Mesothelial cell of epicardium (in vitro differentiated cells): ENCODE measurements at places on chromosomes 6 and 20. TPM values are rescaled to one million over a fixed set of nuclear protein-coding genes. Genes with fewer than 3 reads are reported as not detected.

EHMT2 gene
- 127 to 135 TPM (median 129 TPM) in 3 replicates for total RNA-seq

SPATA2 gene
- 8.0 to 8.8 TPM (median 8.1 TPM) in 3 replicates for total RNA-seq

PTK6 gene
- 0.11 to 0.18 TPM in 2 of 3 replicates, not detected in the other for total RNA-seq

MYBL2 gene
- 22.8 to 26.8 TPM (median 24.3 TPM) in 3 replicates for total RNA-seq

DNMT3B gene
- 7.5 to 8.5 TPM (median 8.5 TPM) in 3 replicates for total RNA-seq

WFDC2 gene
- 57.8 to 61.9 TPM (median 61.3 TPM) in 3 replicates for total RNA-seq

SLC35B3 gene
- 26.6 to 27.1 TPM (median 27.0 TPM) in 3 replicates for total RNA-seq

SIRPA gene
- total RNA-seq, result 6.1 to 6.8 TPM (median 6.4 TPM) in 3 replicates

SAMD5 gene
- 10.6 to 12.6 TPM (median 12.0 TPM) in 3 replicates for total RNA-seq

MCCD1 gene
- total RNA-seq, result not detected in 3 replicates

PCMTD2 gene
- 111 to 120 TPM (median 116 TPM) in 3 replicates for total RNA-seq

PDE10A gene
- total RNA-seq, result 12.8 to 14.3 TPM (median 13.0 TPM) in 3 replicates

DOP1A gene
- 30.7 to 36.9 TPM (median 35.0 TPM) in 3 replicates for total RNA-seq

CYP39A1 gene
- total RNA-seq, result 6.1 to 6.9 TPM (median 6.3 TPM) in 3 replicates

HLA-F gene
- 2.0 to 2.5 TPM (median 2.1 TPM) in 3 replicates for total RNA-seq

CFB gene
- 1.4 to 2.4 TPM (median 1.8 TPM) in 3 replicates for total RNA-seq

PARD6B gene
- 52.2 to 59.5 TPM (median 53.0 TPM) in 3 replicates for total RNA-seq

LST1 gene
- total RNA-seq, result 0.60 to 0.77 TPM in 2 of 3 replicates, not detected in the other

- DNase-seq, result no peak
Observed at GRCh38 chr20:49288250-49288751, 10.4 kb upstream of the ZNFX1 start.

- peak; percentile 37 for DNase-seq
Observed at GRCh38 chr20:63706852-63707557, 771 bp downstream of the ARFRP1 start.

- DNase-seq, result peak; percentile 61
Observed at GRCh38 chr6:41470029-41470330, 76.2 kb upstream of the FOXP4 start.

DNA sequence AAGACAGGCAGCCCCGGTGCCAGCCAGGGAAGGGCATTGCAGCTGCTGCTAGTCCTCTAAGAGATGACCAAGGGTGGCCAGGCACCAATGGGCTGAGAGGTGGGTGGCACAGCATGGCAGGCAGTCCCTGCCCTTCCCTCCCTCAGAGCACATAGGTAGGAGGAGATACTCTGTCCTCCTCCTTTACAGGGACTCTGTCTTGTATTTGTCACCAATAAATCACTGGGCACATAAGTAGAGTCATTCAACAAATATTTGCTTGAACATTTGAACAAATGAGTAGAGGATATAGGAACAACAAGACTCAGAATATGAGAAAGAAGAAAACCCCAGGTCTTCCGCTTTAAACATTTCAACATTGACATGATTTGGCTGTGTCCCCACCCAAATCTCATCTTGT, 69.4 kb upstream of the CLDN20 start:
- no peak for DNase-seq

DNA sequence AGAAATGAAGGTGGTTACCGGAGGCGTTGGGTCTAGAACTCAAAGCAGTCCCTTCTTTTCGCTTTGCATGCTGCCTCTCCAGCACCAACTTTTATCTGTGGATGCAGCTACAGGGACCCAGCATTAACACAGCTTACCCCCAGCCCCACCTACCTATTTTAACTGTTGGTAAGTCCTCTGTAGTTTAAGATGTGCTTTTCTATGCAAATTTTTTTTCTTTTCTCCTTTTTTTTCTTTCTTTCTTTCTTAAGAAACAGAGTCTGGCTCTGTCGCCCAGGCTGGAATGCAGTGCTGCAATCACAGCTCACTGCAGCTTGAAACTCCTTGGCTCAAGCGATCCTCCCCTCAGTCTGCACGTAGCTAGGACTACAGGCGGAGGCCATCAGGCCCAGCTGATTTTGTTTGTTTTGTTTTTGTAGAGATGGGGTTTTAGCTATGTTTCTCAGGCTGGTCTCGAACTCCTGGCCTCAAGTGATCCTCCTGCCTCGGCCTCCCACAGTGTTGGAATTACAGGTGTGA, 6.5 kb upstream of the USP45 start:
- DNase-seq, result no peak

GRCh38 chr6:79635232-79635543, 4.1 kb downstream of the SH3BGRL2 start:
- no peak for DNase-seq

DNA sequence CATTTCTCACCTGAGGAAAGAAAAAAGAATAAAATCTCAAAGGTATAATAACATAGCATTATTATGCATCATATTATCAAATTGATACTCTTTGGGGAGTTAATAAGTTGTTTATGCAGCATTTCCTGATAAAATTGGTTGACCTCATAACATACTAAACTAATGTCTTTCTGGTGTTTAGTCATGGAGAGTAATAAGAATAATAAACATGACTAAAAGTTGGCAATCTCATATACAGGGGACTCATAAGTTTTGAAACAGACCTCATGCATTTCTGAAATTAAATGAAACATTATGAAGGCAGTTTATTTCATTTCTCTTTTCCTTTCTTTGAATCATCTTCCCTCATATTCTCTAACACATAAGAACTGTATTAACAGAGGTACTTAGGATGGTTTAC, 60.5 kb upstream of the PRDM1 start:
- DNase-seq, result no peak

DNA sequence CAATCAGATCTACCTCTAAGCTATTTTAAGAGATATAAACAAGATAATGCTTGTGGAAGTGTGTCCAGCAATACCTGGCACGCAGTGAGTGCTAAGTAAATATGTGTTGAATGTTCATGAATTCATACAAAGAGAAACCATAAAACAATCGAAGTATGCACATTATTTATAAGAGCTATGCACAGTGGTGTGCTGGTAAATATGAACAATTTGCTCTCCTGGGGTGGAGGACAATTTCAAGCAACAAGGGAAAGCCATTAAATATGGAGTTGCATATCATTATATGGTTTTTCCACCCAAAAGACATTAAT, 526.6 kb upstream of the MARCKS start:
- no peak for DNase-seq

GRCh38 chr6:137264311-137265075, 45.3 kb upstream of the IFNGR1 start:
- no peak for DNase-seq

- peak; percentile 61 for DNase-seq
Observed at GRCh38 chr6:43668151-43669028, 19.2 kb downstream of the MRPS18A start.

- no peak for DNase-seq
Observed at GRCh38 chr6:78614961-78615360, 252.4 kb upstream of the IRAK1BP1 start.

DNA sequence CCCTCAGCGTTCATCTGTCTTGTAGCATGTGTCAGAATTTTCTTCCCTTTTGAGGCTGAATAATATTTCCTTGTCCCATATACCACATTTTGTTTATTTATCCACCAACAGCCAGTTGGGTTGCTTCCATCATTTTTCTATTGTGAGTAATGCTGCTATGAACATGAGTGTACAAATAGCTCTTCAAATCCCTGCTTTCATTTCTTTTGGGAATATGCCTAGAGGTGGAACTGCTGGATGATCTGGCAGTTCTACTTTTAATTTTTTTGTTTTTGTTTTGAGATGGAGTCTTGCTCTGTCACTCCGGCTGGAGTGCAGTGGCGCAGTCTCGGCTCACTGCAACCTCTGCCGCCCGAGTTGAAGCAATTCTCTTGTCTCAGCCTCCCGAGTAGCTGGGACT, 64.7 kb downstream of the SASH1 start:
- DNase-seq, result no peak

- DNase-seq, result no peak
Observed at GRCh38 chr6:81371930-81372329, 380.6 kb downstream of the TENT5A start.

DNA sequence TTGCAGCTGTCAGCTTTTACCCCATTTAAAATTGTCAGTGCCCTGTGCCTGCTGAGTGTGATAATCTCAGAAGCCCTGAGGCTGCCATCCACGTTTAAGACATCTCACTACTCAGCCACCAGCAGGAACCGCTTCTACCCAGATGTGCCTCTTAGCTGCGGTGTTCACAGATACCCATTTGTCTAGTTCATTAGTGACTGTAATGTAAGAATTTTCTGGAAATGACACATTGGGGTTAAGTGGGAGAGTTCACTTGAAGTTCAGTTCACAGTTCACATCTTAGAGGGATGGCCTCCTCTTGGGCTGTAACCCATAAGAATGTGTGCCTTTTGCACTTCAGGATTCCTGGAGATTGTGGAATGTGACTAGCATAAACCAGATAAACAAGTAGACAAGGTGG, 477.7 kb downstream of the BTBD3 start:
- no peak for DNase-seq

DNA sequence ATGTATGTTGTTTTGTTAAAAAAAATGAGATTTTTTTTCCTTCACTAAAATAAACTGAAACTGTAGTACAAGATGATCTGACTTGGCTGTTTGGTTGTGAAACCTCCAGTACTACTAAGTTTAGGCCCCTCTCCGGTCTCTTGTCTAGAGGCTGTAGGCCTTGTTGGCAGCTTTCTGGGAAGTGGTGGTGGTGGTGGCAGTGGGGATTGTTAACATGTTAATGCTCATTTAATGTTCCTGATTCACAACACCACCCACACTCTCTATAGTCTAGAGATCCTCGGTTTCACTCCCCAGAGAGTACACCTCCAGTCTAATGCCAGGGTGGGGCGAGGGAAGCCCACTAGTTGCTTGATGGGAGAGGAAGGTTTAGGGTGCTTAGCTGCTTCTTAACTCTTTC, 24.1 kb downstream of the STK4 start:
- DNase-seq, result no peak

DNA sequence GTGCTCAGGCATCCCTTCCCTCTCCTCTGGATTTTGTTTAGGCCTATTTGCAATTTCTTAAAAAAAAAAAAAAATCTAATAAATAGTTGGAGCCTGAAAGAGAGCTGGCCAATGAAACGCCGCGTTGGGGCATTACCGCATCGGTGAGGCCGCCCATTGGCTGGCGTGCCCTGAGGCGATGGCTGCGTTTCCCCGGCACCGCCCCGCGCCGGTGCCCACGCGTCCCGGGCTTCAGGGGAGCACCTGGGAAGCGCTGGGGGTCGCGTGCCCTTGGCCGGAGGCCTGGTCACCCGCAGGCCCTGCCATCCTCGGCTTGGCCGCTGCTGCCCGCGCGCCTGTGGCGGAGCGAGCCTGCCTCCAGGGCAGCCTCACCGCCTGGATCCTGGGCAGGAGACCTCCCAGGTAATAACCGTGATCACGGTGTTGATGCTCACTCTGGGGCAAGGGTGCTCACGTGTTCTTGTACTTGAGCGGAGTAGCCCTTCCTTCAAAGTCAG, 155.4 kb downstream of the NRN1 start:
- peak; percentile 78 for DNase-seq

- DNase-seq, result no peak
Observed at GRCh38 chr6:122710908-122711635, 68.4 kb upstream of the FABP7 start.

DNA sequence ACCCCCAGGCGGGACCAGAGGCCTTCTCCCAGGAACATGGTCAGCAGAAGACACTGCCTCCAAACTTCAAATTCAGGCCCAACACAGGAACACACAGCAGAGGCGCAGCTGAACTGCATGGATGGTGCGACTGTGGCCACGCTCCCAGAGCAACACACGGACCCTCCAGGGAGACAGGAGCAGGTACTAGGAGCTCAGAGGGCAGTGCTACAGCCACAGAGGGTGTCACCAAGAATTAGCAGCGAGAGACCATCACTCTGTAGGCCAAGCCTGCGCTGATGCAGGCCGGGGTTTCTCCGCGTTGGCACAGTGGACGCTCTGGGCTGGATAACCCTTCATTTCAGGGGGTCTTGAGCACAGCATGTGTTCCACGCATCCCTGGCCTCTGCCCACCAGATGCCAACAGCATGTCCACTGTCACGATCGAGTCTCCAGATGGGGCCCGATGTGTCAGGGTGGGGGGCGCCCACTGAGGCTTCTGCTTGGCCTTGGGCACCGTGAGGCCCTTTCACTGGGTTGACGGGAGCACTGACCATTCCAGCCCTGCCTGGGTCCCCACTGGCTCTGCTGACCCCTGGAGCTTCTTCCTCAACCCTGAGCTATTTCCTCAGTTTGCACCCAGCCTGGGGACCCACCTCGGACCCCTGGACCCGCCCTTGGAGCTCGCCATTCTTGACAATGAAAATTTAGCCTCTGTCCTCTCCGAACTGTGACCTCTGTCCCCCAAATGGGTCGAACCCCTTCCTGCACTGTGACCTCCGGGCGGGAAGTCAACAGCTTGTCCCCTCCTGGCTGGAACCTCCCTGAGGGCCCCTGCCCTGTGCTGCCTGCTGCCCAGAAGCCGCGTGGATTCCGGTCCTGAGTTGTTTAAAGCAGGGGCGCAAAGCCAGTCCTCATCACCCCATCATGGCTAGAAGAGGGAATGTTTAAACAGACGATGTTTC, 239.4 kb downstream of the DLL1 start:
- peak; percentile 8 for DNase-seq

DNA sequence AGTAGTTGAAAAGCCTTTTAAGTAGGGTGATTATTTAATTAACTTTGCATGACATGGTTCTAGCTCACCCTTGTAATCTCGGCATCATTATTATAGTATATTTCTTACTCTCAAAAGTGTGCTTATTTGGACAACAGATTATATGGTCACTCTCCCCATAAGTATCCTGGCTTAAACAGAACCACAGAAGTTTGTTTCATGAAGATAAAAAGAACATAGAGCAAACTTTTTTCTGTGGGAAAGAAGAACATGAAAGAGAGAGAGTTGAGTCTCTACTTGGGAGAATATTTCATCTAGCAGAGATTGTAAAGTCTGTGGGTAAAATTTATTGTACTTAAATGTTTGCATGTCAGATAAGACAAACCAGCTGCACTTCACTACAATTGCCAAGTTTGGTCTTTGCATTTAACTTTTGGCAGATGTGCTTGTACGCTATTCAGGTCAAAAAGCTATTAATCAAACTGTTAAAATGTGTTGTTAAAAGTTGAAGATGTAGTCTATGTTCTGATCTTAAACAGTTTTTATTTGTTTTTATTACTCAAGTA, 33.4 kb upstream of the PRIM2 start:
- DNase-seq, result no peak

GRCh38 chr6:53795340-53795701, 516 bp downstream of the LRRC1 start:
- no peak for DNase-seq

- DNase-seq, result no peak
Observed at GRCh38 chr6:4818272-4818938, 42.2 kb downstream of the CDYL start.

GRCh38 chr6:64477391-64477790, 841.8 kb downstream of the PHF3 start:
- DNase-seq, result no peak

DNA sequence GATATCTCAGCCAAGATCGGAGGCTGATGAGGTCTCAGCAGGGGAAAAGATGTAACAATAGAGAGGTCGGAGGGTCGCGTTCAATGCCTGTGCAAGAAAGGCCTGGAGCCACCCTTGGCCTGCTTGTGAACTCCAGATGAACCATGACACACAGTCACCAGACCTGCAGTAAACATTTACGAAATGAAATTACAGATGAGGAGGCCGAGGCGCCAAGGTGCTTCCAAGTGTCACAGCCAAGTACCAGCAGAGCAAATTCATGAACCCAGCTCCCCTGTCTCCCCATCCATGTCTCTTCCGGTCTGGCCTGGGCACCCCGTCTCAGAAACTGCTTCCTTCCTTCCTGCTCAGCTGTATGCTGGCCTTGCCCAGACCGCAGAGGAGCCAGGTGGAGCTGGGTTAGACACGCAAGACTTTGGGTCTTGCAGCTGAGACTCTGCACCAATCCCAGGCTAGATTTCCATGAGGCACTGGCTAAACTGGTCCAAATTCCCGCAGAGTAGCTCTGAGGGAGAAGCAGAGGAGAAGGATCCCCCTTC, 48.1 kb downstream of the CHMP4B start:
- DNase-seq, result no peak

- DNase-seq, result no peak
Observed at GRCh38 chr6:48486876-48487275, 375.9 kb upstream of the PTCHD4 start.
